ENCODE measurements at places on chromosomes 16 and 17.

DNA sequence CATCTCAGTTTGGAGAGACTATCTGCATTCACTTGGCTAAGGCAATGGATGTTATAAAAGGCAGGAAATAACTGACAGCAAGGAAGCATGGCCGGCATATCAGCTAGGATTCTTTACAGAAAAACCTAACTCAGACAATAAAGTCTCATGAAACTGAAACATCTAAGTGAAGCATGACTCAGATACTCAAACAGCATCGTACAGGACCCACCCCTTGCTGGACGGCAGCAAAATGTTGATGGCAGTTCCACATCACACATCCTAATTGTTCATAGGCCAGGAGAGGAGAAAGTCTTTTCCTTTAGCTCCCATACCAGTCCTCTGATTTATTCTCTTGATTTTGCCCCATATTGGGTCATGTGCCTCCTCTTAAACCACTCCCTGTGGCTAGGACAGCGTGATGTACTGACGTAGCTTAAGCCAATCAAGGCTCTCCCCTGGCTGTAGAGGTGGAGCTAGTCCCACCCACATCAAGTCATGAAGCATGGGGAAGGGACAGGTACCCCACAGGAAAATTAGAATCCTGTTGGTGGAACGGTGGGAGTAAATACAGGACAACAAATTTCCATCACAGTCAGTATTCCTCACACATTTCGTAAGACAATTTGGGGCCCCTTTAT lies 178.9 kb downstream of the IRX3 start:
- no peak for DNase-seq

GRCh38 chr17:16652252-16652651 lies 1.4 kb downstream of the ZNF624 start:
- DNase-seq: no peak

DNA sequence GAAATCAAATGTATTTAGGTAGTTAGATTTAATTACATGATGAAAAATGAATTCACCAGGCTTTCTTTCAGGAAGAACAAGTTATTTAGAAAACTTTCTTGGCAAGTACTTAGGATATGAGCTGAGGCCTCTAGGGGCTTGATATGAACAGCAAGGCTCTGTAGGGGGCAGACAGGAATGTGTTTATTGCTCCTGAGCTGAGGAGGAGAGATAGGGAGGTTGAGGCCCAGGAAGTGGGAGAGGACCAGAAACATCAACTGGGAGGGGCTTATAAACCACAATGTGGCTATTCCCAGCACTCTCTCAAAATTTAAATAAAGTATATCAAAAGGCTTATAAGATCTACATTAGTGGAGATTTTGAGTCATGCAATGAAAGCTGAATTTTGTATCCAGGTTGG lies 154.0 kb upstream of the MAF start:
- DNase-seq: no peak

GRCh38 chr16:88383401-88384221 lies 852 bp downstream of the ZNF469 start:
- DNase-seq: no peak

DNA sequence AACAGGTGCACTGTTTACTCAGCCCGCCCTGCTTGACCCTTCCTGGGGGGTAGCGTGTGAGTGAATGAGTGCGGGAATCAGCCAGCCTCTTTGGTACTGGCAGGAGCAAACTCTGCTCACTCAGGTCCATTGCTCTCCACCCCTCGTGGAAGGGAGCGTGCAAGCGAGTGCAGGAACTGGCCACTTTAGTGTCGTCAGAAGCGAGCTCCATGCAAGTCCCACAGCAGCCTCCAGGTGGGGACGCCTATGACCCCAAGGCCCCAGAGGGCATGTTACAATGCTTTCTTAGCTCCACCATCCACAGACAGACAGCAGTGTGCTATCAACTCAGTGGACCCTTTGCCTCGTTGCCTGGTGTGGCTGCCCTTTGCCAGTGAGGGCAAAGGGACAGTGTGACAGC lies 1025.1 kb upstream of the CDH8 start:
- DNase-seq: no peak

DNA sequence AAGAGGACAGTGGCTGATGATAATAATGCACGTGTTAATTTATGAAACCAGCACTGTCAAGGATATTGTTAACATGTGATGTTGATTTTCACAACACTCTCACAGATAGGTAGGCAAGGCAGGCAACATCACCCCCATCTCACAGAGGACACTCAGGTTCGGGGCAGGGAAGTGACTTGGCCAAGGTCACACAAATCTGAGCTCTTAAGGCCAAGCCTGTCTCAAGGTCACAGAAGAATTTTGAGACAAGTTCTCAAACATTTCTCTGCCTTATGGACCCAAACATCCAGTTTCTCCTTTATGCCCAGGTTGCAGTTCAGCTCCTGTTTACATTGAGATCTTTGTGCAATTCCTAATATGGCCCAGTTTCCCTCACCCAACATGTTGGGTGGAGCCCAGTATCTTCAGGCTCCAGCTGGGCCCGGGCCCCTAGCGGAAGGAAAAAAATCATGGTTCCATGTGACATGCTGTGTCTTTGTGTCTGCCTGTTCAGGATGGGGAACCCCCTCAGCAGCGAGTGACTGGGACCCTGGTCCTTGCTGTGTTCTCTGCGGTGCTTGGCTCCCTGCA lies 1.3 kb downstream of the SLC2A4 start:
- DNase-seq: no peak

GRCh38 chr16:55622930-55623561 lies 32.7 kb upstream of the SLC6A2 start:
- DNase-seq: no peak

- no peak for DNase-seq
These were observed 90.5 kb upstream of the SOX9 start for GRCh38 chr17:72030067-72030899.

DNA sequence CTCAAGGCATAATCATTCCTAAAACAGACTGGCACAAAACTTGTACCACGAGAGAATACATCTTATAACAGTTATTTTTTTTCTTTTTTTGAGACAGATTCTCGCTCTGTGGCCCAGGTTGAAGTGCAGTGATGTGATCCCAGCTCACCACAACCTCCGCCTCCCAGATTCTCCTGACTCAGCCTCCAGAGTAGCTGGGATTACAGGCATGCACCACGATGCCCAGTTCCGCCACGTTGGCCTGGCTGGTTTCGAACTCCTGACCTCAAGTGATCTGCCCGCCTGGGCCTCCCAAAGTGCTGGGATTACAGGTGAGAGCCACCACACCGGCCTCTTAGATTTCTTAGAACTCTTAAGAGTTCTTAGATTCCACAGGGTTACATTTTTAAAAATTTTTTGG lies 4.1 kb downstream of the NUFIP2 start:
- no peak for DNase-seq

DNA sequence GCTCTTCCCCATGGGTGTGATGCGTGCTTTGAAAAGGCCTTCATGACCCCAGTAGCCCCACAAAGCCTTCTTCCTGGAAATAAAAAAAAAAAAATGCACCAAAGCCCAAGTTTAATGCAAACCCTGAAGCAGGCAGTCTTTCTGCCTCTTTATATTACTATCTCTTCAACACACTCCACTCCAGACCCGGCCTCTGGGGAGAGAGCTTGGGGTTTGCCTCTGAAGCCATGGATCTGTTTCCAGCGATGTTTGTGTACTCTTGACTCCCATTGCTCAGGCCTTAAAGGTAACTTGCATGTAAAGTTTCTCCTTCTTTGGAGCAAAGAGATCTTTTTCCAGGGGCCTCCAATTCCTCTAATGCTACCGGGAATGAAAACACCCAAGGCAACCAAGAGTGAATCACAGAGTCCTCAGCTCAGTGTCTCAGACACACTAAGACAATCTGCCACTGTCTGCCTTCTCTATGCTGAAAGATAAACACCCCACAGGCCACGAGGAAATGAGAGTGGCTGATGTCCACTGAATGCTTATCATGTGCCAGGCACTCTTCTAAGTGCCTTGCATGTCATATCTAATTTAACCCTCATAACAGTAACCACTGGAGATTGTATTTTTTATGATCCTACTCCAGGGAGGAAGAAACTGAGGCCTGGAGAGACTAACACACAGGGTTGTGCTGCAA lies 56.4 kb upstream of the AKTIP start:
- DNase-seq: no peak

GRCh38 chr17:19000531-19001325 lies 3.8 kb downstream of the FAM83G start:
- DNase-seq: no peak

GRCh38 chr17:67482764-67483163 lies 105.7 kb downstream of the PITPNC1 start:
- no peak for DNase-seq

GRCh38 chr17:68179926-68180285 lies 67.9 kb upstream of the AMZ2 start:
- no peak for DNase-seq

DNA sequence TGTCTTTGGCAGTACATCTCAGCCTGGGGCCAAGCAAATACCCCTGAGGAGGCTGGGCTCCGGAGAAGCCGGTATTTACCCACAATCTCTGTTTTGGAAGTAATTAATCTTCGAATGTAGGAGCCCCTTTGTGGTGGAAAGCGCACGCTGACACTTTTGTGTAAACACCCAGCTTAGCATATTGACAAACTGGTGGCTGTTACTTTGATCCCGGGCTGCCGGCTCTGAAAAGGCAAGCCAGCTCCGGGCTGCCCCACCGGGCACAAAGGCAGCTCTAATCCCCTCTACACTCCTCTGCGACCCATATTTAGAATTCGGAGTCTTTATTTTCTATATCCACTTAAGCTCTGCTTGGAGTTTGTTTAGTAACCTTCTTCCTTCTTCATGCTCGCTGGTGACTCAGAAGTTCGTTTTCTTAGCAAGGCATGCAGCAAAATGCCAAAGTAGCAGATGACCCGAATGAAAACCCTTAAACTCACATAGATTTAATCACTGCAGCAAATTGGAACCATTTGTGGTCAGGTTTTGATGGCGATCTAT lies 144.0 kb upstream of the IRX3 start:
- DNase-seq: no peak

DNA sequence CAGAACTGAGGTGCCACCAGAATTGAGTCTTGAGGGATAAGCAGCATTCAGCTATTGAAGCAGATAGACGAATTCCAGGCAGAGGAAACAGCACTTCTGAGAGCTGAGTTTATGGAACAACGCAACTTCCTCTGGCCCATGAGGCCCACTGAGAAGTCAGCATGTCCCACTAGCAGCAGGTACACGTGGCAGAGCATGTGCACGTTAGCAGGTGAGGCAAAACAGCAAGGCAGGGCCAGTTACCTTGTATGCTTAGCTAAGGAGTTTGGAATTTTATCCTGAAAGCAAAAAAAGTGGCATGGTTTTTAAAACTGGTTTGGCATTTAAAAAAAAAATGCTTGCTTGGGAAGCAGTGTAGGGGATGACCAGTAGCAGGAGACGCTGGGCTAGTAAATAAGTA lies 305.6 kb downstream of the CPPED1 start:
- DNase-seq: no peak

DNA sequence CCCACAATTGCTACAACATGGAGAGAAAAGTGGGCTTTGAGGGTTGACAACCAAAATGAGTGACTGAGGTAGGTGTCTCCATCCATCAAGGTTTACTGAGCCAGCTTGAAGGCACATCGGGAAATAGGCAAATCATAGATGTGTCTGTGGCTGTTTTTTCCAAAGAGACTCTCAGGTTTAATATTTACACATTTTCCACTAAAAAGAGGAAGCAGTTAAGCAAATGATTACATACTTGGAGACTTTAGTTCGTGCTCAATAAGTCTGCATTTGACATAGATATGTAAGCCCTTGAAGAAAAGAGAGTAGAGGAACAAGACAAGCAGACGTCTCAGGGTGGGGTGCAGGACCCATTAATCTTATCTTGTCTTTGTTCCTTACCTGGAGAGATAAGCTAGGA lies 148.9 kb upstream of the COX10 start:
- no peak for DNase-seq

GRCh38 chr17:83183145-83183948 lies 103.9 kb downstream of the METRNL start:
- no peak for DNase-seq

- DNase-seq: no peak
These were observed 160.6 kb downstream of the IRF8 start for GRCh38 chr16:86059253-86060171.

GRCh38 chr17:80196652-80197051 lies 23.5 kb downstream of the SGSH start:
- DNase-seq: no peak

GRCh38 chr17:60153606-60154390 lies 4.0 kb downstream of the CA4 start:
- no peak for DNase-seq

- no peak for DNase-seq
These were observed 847.7 kb upstream of the RBFOX1 start for GRCh38 chr16:6484935-6485334.

DNA sequence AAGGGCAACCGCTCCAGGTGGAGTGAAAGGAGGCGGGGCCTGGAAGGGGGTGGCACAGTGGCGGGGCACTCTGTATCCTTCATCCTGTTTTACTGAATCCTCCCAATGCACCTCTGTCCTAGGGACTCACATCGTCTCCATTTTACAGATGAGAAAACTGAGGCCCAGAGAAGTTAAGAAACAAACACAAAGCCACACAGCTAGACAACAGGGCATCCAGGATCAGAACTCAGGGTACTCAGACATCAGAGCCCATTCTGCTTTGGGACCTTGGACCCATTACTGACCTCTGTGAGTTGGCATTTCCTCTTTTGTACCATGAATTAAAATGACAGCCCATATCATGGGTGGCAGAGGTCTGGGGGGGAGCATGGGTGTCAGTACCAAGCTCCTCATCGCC lies 129.2 kb downstream of the CPPED1 start:
- DNase-seq: no peak

DNA sequence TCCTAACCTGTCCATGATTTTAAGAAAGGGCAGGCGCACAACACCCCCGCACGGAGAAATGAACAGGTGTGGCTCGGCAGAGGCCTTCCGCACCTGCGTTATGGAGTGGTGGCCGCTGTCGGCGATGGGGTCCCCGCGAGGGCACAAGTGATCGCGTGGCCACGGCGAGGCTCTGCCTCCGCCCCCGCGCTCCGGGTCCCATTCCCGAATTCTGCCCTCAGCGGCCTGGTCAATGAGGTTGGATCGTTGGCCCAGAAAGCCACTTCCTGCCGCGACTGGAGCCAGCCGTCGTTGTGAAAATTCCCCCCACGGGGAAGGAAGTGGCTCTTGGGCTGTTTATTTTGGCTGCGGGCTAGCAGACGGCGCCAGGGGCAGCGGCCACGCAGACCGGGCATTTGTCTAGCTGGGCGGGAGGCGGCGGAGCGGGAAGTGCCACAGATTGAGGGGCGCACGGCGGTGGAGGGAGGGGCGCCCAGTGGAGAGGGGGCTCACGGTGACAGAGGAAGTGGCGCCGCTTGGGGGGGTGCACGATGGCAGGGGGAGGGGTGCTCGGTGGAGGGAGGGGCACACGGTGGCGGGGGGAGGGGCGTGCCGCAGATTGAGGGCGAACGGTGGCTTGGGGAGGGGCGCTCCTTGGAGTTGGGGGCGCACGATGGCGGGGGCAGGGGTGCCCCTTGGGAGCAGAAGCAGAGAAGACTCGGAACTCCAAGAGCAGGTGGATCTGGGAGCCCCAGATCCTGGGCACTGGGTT lies 25.0 kb downstream of the MRC2 start:
- DNase-seq: no peak

GRCh38 chr17:36535669-36536081 lies 888 bp downstream of the PIGW start:
- DNase-seq: no peak
